ENCODE measurements at places on chromosomes 16 and 17.
A peak's percentile ranks its signal among the peaks of the same experiment; 100 is the strongest.

GRCh38 chr17:43983515-43984411 lies 20.7 kb upstream of the NAGS start:
- peak; percentile 78 for DNase-seq

DNA sequence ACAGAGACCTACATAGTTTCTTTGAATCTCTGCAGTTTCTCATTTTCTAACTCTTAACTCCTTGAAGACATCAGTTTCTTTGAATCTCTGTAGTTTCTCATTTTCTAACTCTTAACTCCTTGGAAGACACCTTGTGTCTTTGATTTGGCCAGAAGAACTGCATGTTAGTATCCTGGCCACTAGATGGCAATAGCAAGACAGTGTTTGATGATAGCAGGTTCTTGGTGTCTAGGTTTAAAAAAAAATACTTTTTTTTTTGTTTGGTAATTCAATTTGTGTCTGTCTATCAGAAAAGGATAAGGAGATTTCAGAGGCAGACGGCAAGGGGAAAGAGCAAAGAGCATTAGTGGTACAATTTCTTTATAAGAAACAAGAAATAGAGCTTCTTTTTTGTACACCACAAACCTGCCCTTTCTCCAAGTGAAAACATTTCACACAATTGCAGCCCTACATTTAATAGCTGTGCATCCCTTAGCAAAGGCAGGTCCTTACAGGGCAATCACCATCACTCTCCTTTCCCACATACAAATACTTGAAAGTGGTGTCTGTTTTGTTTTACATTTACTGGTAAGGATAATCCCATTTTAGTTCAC lies 1324.9 kb upstream of the CDH8 start:
- DNase-seq: no peak

- DNase-seq: no peak
Measured at GRCh38 chr17:72898725-72899124, 193.8 kb downstream of the SLC39A11 start.

- no peak for DNase-seq
Measured at GRCh38 chr17:45680360-45680759, 103.8 kb upstream of the CRHR1 start.

DNA sequence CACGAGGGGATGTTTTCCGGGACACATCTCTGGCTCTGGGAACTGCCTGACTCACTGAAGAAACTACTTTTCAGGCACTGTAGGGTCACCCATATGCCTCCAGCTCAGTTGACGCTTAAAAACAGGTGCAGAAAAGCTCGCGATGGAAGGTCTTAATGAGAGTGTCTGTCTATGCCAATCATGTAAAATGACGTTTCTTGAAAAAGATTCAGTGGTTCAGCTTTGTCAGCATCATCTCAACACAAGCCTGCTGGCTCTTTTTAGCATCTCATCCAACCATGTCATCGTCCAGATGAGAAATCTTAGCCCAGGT lies 27.5 kb downstream of the OR1D5 start:
- DNase-seq: no peak

DNA sequence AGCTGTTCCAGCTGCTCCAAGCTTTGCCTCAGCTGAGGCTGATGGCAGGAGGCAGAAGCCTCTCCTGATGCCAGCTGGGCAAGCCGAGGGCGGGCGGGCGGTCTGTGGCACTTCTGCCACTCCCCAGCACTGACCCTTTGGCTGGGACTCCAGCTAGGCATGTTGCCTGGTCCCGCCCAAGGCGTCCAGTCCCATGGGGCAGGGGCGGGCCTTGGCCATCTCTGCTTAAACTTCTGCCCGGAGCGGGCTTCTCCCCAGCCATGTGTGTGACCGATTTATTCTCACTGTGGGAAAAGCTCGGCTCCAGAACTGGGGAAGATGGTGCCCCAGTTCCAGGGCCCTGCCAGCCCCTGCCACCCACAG lies 349.1 kb downstream of the SEC14L1 start:
- DNase-seq: no peak

DNA sequence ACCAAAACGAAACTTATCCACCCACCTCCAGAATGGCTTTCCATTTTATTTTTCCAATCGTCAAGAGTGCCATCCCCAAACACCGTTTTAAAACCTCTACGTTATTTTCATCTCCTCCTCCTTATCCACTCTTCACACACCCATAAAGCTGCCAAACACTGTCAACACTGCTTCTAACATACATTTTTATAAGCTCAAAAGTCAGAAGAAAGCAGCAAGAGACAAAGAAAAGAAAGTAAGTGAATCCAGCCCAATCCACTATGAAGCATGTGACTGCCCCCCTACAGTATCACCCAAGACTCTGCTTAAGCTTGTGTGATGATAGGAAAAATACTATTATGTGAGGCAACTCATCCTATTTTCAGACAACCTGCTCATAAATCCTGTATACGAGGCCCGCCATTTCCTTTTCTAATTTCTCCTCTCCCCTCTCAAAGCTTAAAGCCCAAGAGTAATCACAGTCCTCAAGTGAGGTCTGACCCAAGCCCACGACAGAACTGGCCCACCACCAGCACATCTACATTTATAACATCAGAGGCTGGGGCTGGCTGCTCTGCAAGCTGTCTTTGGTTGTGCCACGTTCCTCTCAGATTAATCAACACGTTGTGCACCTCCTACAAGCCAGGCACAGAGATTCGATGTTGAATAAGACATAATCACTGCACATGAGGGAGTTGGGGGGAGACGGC lies 16.3 kb downstream of the USP31 start:
- DNase-seq: no peak

GRCh38 chr17:46770439-46770817 lies 48.1 kb downstream of the WNT3 start:
- no peak for DNase-seq

DNA sequence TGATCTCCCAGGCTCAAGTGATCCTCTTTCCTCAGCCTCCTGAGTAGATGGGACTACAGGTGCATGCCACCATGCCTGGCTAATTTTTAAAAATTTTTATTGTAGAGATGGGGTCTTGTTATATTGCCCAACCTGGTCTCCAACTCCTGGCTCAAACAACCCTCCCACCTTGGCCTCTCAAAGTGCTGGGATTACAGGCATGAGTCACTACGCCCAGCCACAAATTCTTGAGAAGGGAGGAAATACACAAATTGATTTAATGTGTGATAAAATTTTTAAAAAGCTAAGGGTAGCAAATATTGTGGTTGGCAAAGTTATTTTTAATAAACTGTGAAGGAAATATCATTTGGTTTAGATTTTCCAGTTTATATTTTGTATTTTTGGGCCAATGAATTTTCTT lies 9.6 kb downstream of the ITGAD start:
- no peak for DNase-seq

- DNase-seq: no peak
Measured at GRCh38 chr16:28569968-28570752, 16.4 kb downstream of the SGF29 start.

DNA sequence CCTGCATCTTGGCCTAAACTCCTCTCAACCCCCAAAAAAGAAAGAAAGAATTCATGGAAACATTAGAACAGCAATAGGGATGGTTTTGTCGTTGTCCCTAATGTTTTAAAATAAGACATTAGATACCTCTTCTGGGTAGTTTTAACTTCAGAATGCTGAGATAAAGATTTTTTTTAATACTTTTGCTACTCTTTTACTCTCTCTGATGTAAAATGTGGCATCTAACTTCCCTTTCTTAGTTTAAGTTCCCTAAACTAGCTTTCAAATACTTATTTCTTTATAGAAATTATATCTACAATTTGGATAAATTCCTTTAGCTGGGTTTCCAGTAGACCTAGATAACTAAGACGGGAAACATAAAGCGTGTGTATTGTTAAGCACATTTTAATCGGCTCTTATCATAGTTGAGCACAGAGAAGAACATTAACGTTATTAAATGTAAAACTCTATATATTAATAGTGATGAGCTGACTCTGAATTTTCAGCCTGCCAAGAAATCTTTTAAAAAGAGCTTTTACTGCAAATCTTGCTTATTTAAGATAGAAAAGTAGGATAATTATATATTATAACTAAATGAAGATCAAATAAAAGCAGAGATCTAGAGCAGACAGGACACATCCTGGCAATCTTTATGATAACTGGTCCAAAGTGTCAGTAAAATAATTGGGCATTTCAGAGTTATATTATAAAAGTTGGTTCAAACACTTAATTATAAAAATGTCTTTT lies 183.2 kb downstream of the CYB561 start:
- DNase-seq: no peak

GRCh38 chr16:83196796-83197195 lies 570.0 kb downstream of the CDH13 start:
- no peak for DNase-seq

Measured in ecto neural progenitor cell (in vitro differentiated cells).